ENCODE measurements at places on chromosomes 7 and 10. TPM values are rescaled to one million over a fixed set of nuclear protein-coding genes. Genes with fewer than 3 reads are reported as not detected.

SAMD9 gene
- 8.1 TPM for total RNA-seq

SNCG gene
- total RNA-seq = 706 TPM

ZNF735 gene
- not detected for total RNA-seq

FAM20C gene
- total RNA-seq = 33.8 TPM

TRIM4 gene
- 36.3 TPM for total RNA-seq

TWIST1 gene
- total RNA-seq = 3.7 TPM

STAG3 gene
- 1.9 TPM for total RNA-seq

SPDYE11 gene
- not detected for total RNA-seq

MUC3A gene
- 2.1 TPM for total RNA-seq

UPF2 gene
- 25.6 TPM for total RNA-seq

SLC26A5 gene
- 6.2 TPM for total RNA-seq

MUC12 gene
- total RNA-seq = 2.1 TPM

MYO3A gene
- 0.70 TPM for total RNA-seq

PNLIPRP1 gene
- not detected for total RNA-seq

CCT6A gene
- 121 TPM for total RNA-seq

NPSR1 gene
- not detected for total RNA-seq

C1QL3 gene
- 0.39 TPM for total RNA-seq

CTTNBP2 gene
- 16.6 TPM for total RNA-seq

BCCIP gene
- total RNA-seq = 58.7 TPM

PDK4 gene
- 27.8 TPM for total RNA-seq

ADCY1 gene
- total RNA-seq = 4.6 TPM

ATOH7 gene
- total RNA-seq = not detected

FBXW4 gene
- 94.5 TPM for total RNA-seq

MTERF1 gene
- total RNA-seq = 20.4 TPM

CACNA2D1 gene
- total RNA-seq = 20.2 TPM

PITX3 gene
- total RNA-seq = not detected

ZCCHC24 gene
- 33.9 TPM for total RNA-seq

TSPAN15 gene
- 156 TPM for total RNA-seq

ABCA13 gene
- 5.2 TPM for total RNA-seq

TMEM196 gene
- total RNA-seq = 0.31 TPM

TMEM209 gene
- 36.5 TPM for total RNA-seq

VAX1 gene
- total RNA-seq = not detected

FAM13C gene
- 26.6 TPM for total RNA-seq

CLDN3 gene
- 6.8 TPM for total RNA-seq

EFCAB10 gene
- not detected for total RNA-seq

SMKR1 gene
- 2.2 TPM for total RNA-seq

ATG9B gene
- 0.55 TPM for total RNA-seq

OPN1SW gene
- not detected for total RNA-seq

PPP1R3C gene
- 113 TPM for total RNA-seq

ECHDC3 gene
- 13.3 TPM for total RNA-seq

ZPBP gene
- 1.2 TPM for total RNA-seq

DGKI gene
- 3.3 TPM for total RNA-seq

ANKRD7 gene
- not detected for total RNA-seq

FANK1 gene
- 6.3 TPM for total RNA-seq

Measured in ureter (tissue), 1 donor.